A549 treated with Mapracorat at 1 μM for 4 hours (cell line): ENCODE measurements at places on chromosomes 6 and 20. TPM values are rescaled to one million over a fixed set of nuclear protein-coding genes. Genes with fewer than 3 reads are reported as not detected.

The FNDC11 gene
- 0.18 to 0.46 TPM (median 0.25 TPM) in 5 replicates for total RNA-seq

The ALDH5A1 gene
- total RNA-seq = 6.0 to 7.9 TPM (median 7.1 TPM) in 5 replicates

The GLP1R gene
- not detected in 5 replicates for total RNA-seq

The OR2J3 gene
- not detected in 5 replicates for total RNA-seq

The TM9SF4 gene
- total RNA-seq = 32.8 to 36.9 TPM (median 35.9 TPM) in 5 replicates

The DEFB124 gene
- 0.29 to 0.44 TPM in 2 of 5 replicates, not detected in the others for total RNA-seq

The SLC22A16 gene
- not detected in 5 replicates for total RNA-seq

The RRAGD gene
- 3.6 to 5.4 TPM (median 4.6 TPM) in 5 replicates for total RNA-seq

The DYNLT2 gene
- total RNA-seq = 0.44 to 0.81 TPM (median 0.53 TPM) in 5 replicates

The KHDRBS2 gene
- total RNA-seq = not detected in 5 replicates

The HLA-DMA gene
- 2.4 to 3.3 TPM (median 2.6 TPM) in 5 replicates for total RNA-seq

The KHDC1L gene
- 0.29 TPM in 1 of 5 replicates, not detected in the others for total RNA-seq

The FGD2 gene
- total RNA-seq = 0.04 to 0.08 TPM in 2 of 5 replicates, not detected in the others

The ADGRF5 gene
- total RNA-seq = not detected in 5 replicates

The ZC2HC1B gene
- total RNA-seq = not detected in 5 replicates

The SPATA25 gene
- 0.19 to 0.53 TPM (median 0.40 TPM) in 3 of 5 replicates, not detected in the others for total RNA-seq

The SLC24A3 gene
- not detected in 5 replicates for total RNA-seq

The GHRH gene
- total RNA-seq = not detected in 5 replicates

The PRDM13 gene
- total RNA-seq = 0.88 to 1.3 TPM (median 1.1 TPM) in 5 replicates
